Osteocyte (in vitro differentiated cells): ENCODE measurements at places on chromosomes 6 and 20. TPM values are rescaled to one million over a fixed set of nuclear protein-coding genes. Genes with fewer than 3 reads are reported as not detected.

DNA sequence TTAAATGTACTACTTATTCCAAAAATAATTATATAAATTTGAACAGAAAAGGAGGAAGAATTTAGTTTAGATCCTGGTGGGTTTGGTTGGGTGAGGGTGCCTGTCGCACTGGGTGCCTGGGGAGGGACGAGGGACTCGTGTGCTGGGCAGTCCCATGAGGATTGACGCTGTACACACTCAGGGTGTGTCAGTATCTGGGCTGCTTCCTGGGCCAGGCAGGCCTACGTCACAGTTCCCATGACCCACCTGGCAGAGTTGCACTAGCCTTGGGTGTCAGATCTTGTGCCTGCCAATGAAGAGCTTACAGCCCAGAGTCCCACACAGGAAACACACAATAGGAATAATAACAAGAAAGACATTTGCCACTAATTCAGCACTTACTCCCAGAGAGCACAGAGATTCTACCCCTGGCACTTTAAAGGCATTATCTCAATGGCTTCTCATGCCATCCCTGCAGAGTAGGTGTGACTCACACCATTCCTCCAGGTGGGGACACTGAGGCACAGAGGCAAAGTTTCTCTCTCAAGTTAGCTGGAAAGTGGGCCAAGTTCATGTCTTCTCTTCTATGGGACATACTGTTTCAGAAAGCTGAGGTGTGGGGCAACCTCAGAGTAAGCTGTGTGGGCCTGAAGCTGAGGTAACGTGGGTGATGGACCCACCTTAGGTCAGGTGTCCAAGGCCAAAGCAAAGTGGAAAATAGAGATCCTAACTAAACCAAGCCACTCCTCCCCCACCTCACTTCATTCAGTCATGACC lies 1.3 kb upstream of the SDCBP2 start:
- DNase-seq: peak; percentile 64

GRCh38 chr20:51140671-51141070 lies 117.8 kb upstream of the KCNG1 start:
- no peak for DNase-seq

- no peak for DNase-seq
Measured at GRCh38 chr6:30000156-30000791, 57.9 kb downstream of the HLA-A start.

DNA sequence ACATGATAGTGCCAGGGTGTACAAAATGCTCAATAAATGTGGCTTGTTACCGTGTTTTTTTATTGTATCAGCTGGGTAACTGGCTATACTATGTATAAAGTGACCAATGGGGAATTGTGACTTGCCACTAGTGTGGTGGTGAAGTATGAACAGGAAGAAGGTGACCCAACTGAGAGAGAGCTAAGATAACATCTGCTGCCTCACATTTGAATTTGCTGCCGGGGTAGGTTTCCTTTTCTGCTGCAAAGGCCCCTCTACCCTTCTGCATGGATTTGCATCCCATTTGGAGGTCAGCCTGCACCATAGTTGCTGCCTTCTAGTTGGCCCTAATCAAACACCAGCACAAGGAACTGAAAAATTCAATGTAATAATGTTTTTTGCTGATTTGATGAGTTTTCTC lies 24.1 kb downstream of the IL17A start:
- no peak for DNase-seq

BMP5 gene
- not detected in 2 replicates for total RNA-seq

IMPG1 gene
- total RNA-seq: not detected in 2 replicates

EEF1A2 gene
- total RNA-seq: 0.56 and 0.68 TPM in 2 replicates
